ENCODE measurements at places on chromosomes 2 and 18. TPM values are rescaled to one million over a fixed set of nuclear protein-coding genes. Genes with fewer than 3 reads are reported as not detected.

The NT5C1B gene
- total RNA-seq, result not detected

DNA sequence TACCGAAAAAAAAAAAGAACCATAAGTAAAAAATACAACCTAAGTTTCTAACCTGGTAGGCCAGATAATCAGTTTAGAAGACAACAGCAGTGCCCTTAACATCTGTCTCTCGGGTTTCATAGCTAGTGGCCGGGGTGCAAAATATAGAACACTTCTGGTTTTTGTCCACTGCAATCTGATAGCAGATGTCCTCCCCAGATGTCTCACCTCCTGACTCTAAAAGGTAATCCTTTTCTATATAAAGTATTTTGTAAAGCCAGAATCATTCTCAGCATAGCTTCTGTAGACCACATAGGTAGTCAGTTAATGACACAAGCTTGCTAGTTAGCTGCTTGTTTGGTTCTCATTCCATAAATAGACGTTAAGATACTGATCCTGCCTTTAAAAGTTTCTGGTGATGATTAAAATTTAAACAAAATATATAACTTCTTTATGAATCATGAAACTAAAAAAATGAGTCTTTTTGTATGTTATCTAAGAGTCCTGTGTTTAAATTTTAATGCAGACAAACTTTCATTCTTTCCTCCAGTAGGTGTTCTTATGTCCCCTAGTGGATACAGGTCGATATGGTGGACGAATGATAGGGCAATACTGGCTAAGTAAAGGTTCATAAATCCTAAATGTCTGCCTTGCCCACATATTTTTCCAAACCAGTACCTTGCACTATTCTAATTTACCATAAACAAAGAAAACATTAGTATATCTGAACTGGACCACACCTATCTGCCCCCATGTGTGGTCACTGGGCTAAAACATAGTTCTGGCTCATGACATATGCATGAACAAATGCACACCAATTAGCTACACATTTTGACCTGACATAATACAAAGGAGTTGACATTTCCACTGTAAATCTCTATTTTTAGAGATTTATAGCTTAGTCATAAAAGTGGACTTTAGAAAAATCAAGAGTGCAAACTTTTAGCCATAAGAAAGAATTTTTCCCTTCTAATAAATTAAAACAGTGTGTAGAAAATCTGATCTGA, 171.0 kb downstream of the SRBD1 start:
- no peak for DNase-seq

DNA sequence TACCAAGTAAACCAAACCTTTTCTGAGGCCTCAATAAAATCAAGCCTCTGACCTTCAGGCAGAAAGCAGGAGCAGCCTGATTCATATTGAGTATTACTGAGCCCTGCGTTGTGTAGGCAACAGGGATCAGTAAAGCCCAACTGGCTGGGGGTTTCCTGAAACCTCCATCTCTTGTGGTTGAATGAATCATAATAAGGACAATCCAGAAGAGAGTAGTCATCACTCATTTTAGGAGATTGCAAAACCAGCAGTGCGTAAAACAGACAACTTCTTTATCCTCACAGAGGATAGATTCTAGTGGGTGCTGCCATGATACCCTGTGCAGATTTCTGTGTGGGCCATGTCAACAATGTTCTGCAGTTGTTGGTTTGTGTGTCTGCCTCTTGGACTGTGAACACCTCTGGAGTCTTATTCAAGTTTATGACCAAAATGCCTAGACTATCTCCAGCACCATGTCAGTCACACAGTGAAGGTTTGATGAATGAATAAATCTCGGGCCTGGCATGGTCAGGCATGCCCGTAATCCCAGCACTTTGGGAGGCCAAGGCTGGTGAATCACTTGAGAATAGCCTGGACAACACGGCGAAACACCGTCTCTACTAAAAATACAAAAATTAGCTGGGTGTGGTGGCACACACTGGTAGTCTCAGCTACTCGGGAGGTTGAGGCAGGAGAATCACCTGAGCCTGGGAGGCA, 51.8 kb upstream of the RAB27B start:
- no peak for DNase-seq

GRCh38 chr18:8469544-8470130, 139.6 kb upstream of the RAB12 start:
- no peak for DNase-seq

The ALPI gene
- not detected for total RNA-seq

GRCh38 chr2:231413921-231414476, 18.5 kb downstream of the B3GNT7 start:
- no peak for DNase-seq

DNA sequence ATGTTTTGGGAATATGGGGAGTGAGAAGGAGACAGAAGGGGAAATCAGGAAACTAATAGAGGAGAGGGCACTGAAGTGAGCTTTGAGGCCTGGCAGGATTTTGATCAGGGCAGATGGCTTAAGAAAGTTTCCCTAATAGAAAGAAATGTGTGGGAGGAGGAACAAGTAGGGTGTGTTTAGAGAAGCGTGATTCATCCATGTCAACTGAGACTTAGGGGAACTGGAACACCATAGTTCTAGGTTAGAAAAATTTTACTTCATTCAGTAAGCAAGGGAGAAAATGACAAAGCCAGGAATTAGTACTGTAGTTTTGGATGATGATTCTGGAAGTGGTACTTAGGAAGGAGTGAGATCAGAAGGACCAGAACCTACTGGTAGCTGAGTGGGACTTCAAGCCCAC, 296.0 kb downstream of the PLCL1 start:
- DNase-seq, result no peak

GRCh38 chr2:37338933-37339332, 5.5 kb upstream of the QPCT start:
- no peak for DNase-seq

GRCh38 chr18:80107426-80107825, 1.6 kb upstream of the ADNP2 start:
- no peak for DNase-seq

Data from ovary (tissue), 10 donors.